Jurkat, Clone E6-1 (cell line): ENCODE measurements at places on chromosomes 6 and 20.
A peak's percentile ranks its signal among the peaks of the same experiment; 100 is the strongest.

DNA sequence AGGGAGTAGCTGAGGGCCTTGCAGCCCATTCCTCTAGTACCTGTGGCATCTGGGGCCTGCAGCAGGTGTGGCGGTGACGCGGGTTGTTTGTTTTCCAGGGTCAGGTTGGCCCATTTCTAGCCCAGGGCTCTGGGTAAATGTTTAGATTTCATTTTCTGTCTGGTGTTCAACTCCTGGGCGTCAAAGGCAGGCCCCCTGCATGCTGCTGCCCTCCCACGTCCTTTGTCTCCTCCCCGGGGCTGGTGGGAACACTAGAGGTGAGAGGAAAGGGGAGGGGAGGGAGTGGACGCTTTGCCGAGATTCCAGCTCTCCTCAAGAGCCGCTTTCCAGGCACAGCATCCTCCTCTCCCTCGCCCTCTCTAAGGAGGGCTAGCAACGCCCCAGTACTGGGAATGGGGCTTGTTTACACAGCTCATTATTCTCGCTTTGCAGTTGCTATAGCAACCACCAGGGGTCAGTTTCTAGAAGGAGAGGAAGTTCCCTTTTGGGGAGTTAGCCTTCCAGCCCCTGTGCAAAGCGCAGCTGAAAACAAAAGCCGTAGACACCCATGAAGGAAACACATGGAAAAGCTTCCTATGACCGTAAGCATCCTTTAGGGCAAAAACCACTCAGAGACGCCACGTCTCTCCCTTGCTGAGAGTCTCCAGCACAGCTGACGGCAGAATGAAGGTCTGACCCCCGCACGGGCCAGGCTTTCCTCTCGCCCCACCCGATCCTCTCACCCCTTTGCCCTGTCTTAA, 170.6 kb downstream of the LY86 start:
- peak; percentile 12 for DNase-seq

- no peak for DNase-seq
Measured at GRCh38 chr6:108667993-108668392, 107.3 kb downstream of the FOXO3 start.

DNA sequence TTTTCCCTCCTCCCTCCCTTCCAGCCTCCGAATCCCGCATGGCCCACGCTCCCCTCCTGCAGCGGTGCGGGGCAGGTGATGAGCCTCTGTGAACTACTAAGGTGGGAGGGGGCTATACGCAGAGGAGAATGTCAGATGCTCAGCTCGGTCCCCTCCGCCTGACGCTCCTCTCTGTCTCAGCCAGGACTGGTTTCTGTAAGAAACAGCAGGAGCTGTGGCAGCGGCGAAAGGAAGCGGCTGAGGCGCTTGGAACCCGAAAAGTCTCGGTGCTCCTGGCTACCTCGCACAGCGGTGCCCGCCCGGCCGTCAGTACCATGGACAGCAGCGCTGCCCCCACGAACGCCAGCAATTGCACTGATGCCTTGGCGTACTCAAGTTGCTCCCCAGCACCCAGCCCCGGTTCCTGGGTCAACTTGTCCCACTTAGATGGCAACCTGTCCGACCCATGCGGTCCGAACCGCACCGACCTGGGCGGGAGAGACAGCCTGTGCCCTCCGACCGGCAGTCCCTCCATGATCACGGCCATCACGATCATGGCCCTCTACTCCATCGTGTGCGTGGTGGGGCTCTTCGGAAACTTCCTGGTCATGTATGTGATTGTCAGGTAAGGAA, at the start of gene OPRM1:
OPRM1 (plus strand) TSS at position 10 of the 612 bp plus-strand sequence; CDS start at position 315, 305 bp downstream.
- DNase-seq, result no peak

- DNase-seq, result no peak
Measured at GRCh38 chr6:145241039-145241438, 494.3 kb downstream of the EPM2A start.

GRCh38 chr20:34876406-34877282, at the start of gene ACSS2:
Gene ACSS2 (plus strand): TSS chr20:34876612. CDS start chr20:34876646, 34 bp downstream.
- no peak for DNase-seq

- no peak for DNase-seq
Measured at GRCh38 chr6:170212051-170212756, 78.7 kb downstream of the DLL1 start.

DNA sequence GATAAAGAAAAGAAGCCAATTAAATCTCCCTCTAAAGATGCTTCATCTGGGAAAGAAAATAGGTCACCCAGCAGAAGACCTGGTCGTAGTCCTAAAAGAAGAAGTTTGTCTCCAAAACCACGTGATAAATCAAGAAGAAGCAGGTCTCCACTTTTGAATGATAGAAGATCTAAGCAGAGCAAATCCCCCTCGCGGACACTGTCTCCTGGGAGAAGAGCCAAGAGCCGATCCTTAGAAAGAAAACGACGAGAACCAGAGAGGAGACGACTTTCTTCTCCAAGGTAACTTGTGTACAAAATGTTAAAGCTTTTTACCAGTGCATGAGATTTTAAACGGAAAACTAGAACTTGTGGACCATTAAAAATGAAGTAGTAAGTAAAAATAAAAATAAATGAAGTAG, 46.5 kb downstream of the FAM217A start:
- DNase-seq, result no peak

GRCh38 chr20:41889126-41889843, 271.1 kb upstream of the CHD6 start:
- DNase-seq, result peak; percentile 4

DNA sequence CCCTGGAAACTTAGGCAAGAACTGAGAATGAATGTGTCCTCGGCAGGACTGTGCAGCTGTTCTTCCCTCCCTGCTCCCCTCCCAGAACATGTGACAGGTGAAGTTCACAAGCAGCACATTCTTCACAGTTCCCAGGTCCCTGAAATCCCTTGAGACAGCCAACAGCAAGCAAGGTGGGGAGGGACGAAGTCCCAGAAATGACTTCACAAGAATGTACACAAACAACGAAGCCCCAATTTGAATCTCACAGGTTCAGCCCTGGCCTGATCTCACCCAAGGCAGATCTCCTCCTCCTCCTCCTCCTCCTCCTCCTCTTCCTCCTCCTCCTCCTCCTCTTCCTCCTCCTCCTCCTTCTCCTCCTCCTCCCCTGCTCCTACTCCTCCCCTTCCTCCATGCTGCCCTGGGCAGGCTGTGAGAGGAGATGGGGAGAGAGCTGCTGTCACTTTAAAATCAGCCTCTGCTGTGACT, 32.4 kb downstream of the WRNIP1 start:
- DNase-seq, result no peak

GRCh38 chr6:132344811-132345210, 56.5 kb downstream of the MOXD1 start:
- no peak for DNase-seq

DNA sequence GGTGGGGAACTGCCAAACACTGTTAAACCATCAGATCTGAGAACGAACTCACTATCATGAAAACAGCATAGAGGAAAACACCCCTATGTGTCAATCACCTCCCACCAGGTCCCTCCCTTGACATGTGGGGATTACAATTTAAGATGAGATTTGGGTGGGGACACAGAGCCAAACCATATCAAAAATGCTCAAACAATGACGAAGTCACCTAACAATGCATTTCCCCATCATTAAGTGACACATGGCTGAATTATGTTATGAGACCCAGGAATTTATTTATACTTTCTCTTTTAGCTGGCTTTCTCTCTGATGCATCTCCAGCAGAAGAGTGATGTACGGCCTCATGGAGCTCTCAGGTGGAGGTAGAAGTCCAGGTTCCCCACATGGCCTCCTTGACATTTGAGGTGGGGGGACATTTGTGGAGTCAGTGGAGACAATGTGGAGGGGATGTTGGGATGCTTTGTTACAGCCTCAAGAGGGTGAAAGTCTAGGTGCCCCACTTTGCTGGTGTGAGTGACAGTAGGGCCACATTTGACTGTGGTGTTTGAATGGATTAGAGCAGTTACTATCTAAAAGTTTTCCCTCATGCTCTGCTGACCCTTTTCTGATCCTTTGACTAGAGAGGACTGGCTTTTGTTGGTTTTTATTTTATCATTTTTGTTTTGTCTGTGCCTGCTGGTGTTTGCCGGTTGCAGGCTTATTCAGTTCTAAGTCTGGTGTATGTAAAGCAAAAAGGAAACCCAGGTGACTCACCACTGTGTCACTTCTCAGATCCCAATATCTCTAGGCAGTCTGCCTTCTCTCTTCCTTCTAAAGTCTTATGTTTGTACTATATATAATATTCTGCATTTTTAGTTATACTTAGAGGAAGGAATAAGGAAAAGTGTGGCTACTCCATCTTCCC, 18.5 kb upstream of the DCBLD1 start:
- DNase-seq, result no peak

DNA sequence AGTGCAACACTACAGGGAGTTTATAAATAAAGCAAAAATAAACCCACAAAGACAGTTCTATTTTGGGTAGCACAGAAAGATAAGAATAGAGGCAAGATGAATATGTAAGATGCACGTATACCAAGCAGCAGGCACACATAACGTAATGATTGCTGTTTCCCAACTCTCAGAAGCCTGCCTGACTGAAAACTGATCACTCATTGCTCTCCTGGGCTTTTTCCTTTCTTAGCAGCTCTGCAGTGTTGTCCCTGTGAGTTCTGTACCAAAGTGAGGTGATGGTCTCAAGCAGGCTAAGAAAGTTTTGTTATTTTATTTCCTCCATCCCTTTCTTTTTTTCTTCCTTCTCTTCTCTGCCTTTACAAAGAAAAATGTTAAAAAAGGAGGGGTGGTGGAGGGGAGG, 522.0 kb upstream of the MAN1A1 start:
- DNase-seq, result no peak

- no peak for DNase-seq
Measured at GRCh38 chr6:111899531-111899930, 26.3 kb upstream of the FYN start.

DNA sequence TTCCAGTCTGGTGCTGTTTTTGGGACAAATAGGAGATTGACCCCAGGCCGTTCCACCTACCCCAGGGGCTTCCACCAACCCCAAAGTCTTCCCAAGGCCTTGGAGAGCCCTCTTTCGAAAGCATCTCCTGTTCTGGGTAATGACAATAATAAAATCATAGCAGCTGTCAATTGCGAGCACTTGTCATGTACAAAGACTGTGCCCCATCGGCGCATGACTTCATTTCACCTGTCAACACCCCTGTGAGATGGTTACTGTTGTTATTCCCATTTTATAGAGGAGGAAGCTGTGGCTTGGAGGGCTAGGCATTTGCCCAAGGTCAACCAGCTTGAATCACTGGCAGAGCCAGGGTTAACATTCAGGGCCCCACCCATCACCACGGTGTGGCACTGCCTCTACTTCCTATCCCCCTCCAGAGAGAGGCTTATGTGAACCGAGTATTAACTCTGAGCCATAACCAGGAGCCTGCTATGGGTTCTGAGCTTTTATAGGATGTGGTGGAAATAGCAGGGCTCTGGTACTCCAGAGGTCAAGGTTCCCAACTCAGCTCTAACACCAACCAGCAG, 51.2 kb downstream of the HNF4A start:
- no peak for DNase-seq

DNA sequence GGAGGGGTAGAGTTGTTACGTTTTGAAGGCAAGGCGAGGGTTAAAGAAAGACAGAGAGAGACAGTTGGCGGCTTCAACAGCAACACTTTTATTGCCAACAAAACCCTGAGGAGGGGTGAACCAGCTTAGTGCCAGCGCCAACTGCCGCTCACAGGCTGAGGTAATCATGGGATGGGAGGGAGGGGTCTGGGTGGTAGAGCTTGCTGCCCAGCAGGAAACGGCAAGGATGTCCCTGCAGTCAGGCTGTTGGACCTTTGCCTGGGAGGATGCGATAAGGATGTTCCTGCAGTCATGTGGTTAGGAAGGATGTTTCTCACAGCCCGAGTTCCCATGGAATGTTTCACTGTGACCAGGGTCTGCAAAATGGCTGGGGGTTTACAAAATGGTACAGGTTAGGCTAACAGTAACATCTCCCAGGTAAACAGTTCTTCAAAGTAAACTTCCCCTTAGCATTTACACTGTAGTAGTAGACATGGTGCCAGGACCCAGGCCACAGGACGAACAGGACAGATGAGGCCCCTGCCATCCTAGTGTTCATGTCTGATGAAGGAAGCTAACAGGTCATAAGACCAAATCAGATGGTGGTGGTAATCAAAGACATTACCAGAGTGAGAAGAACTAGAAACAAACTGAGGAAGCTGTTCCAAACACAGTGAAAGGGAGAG, 647.3 kb upstream of the DEFB115 start:
- DNase-seq, result no peak

GRCh38 chr6:29995340-29995777, 53.0 kb downstream of the HLA-A start:
- DNase-seq, result no peak

DNA sequence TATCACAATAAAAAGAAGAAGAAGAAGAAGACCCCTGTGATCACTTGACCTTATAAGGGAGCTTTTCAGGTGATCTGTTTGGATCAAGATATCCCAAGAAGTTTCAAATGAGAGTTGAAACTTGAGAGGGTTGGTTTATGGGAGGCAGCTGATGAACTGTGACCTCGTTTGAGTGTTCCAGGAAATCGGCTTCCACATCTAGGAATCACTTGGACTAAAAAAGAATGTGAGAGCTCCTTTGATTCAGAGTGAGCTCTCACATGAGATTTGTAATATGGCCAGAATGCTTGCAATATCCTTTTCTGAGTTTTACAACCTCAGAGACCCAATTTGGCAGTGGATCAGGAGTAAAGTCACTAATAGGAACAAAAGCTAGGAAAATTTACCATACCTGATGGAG, 228.1 kb downstream of the ATXN1 start:
- DNase-seq, result no peak

DNA sequence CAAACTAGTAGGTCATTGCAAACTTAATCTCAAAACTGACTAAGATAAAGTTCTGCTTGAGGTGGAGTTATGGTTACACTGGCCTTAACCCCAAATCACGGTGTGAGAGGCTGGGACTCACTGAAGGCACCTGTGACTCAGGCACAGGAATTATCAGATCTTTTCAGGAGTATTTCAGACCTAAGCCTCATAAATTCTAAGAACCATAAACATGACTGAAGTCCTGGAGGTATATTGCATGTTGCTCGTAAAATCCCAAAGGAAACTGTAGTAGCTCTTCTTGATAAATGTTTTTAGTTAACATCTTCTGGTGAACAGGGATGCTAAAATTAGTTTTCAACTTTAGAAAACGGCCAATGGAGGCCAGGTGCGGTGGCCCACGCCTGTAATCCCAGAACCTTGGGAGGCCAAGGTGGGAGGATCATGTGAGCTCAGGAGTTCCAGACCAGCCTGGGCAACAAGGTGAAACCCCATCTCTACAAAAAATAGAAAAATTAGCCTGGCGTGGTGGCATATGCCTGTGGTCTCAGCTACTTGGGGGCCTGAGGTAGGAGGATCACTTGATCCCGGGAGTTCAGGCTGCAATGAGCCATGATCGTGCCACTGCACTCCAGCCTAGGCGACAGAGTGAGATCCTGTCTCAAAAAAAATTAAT, 36.5 kb downstream of the DZANK1 start:
- no peak for DNase-seq

DNA sequence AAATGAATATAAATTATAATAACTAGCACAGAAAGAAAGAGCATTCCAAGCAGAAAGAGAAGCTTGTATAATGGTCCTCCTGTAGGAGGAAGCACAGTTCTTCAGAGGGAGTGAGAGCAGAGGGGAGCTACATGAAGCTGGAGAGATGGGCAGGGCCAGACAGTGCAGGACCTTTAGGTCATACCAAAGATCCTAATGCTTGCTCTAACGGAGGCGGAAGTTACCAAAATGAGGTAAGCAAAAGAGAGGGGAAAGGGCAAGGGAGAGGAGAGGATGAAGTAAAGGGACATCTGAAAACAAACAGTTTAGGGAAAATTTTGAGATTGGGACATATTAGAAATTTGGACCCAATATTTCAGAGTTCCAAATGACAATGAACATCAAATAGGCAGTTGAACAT, 50.2 kb downstream of the HBS1L start:
- no peak for DNase-seq

GRCh38 chr20:17530716-17531664, at the start of gene BFSP1:
Gene BFSP1 (minus strand): TSS chr20:17531379. CDS start chr20:17531329, 50 bp downstream.
- DNase-seq, result peak; percentile 54
